ENCODE measurements at places on chromosomes 16 and 17. TPM values are rescaled to one million over a fixed set of nuclear protein-coding genes. Genes with fewer than 3 reads are reported as not detected.

- DNase-seq = no peak
These were observed 1.2 kb downstream of the CCDC137 start for GRCh38 chr17:81667754-81668153.

DNA sequence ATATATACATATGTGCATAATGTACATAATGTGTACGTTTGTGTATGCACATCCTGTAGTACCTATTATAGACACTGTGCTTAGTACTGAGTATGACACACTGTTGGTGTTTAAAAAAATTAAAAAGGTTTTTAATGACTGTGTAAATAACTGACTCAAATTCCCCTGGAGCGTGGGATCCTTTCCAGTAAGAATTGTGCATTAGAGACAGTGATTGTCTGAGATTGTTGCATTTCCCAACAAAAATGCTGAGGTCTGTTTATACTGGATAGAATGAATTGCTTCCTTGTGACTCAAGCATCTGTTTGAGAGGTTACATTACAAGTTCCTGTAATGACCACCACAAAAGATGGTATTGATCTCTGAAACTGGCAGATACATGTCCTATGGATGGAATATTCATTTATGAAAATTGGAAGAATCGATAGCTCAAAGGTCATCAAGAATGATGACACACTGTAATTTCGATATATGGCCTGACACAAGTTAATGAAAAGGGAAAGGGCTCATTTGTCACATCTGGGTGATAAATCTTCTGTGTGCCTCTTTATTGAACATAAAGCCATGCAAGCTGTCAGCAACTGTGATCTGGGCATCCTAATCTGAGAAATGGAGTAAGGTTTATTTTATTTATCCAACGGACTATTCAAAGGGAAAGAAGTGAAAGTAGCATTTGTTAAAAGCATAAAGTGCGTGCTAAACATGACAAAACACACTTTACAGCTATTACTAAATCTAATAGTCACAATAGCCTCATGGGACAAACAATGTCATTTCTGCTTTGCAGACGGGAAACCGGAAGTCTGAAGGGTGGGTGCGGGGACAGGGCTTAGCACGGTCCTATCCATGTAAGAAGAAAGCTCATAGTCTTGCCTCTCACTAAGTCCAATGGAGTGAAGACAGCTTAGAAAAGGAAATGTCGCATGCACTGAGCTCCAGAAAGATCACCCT is 228.8 kb downstream of the CDH11 start:
- DNase-seq = peak; percentile 89

DNA sequence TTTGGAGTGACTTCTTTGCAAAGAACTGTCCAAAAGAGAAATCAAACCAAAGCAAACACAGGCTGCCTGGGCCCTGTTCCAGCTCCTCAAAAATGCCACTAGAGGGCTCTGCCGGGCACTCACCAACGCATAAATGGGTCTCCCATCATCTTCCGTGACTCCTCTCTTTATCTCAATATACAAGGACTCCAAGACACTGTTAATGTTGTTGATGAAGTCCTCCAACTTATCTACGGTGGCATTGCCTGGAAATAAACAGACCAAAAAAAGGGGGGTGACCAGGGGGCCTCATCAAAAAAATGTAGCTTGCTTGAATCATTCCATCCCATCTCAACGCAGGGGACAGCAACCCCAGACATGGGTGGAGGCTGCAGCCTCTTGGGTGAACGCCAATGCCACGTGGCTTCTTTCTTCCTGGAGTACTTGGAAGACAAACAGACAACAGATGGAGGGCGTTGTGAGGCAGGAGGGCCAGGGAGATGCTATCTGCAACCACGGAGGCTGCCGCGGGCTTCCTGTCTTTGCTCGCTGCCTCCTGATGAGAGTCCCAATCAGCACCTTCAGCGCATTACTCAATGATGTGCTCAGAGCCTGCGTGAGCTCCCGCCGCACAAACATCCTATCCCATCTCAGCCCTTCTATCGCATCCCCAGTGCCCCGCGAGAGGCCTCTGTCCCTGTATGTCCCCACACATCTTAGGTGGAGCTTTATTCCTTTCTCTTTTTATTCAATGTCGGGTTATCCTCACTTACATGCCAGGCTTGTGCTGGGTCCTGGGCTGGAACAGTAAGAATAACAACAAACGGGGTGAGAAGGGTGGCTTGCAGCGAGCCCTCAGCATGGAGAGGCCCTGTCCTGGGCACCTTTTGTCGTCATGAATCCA is 32.0 kb downstream of the KDM8 start:
- peak; percentile 65 for DNase-seq

GRCh38 chr17:52376137-52376536 is 217.6 kb upstream of the CA10 start:
- no peak for DNase-seq

DNA sequence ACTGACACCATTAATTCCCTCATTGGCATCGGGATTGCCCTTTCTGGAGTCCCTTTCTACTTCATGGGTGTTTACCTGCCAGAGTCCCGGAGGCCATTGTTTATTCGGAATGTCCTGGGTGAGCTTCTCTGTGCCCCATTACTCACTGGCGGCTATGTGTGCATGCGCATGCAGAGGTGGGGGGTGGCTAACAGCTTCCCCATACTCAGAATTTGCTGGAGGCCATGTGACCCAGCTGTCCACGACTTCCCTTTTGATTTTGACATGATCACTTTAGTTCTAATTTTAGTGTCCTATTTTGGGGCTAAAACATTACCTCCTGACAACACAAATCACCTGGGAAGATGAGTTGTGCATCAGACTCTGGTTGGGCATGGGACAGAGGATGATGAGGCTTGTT is 14.1 kb downstream of the SLC7A6OS start:
- no peak for DNase-seq

- no peak for DNase-seq
These were observed 36.5 kb downstream of the FANCA start for GRCh38 chr16:89779909-89780305.

DNA sequence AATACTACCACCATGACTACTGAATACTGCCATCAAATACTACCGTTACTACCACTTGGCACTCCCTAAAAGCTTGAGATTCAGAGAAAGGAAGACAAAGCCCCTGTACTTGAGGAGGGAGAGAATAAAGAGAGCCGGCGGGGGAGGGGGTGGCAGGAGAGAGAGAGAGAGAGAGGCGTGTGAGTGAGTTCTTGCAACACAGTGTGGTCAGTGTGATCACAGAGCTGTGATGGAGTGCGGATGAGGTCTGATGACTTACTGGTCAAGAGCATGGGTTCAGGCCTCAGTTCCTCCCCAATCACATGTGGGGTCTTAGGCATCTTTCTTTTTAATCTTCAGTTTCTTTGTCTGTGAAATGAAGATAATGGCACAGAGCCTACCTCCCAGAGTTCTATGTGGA is 19.2 kb downstream of the PRKCB start:
- no peak for DNase-seq

DNA sequence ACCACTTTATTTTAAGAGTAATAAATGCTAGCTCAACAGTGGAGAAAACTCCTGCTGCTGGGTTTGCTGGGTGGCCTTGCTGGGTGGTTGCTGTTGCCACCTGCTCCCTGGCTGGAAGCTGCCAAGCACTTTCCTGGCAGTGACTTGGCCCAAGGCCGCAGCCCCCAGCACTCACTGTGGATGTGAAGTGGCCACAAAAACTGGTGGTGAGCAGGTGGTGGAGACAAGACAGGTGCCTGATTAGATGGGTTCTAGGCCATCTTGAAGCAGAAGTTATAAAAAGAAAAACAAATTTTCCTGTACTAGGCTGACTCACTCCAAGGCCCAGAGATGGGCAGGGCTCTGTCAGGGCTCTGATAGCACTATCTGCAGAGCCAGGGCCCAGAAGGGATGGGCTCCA is 224.7 kb upstream of the NLRP1 start:
- no peak for DNase-seq

- DNase-seq = no peak
These were observed 7.8 kb downstream of the MYO15B start for GRCh38 chr17:75595284-75595919.

DNA sequence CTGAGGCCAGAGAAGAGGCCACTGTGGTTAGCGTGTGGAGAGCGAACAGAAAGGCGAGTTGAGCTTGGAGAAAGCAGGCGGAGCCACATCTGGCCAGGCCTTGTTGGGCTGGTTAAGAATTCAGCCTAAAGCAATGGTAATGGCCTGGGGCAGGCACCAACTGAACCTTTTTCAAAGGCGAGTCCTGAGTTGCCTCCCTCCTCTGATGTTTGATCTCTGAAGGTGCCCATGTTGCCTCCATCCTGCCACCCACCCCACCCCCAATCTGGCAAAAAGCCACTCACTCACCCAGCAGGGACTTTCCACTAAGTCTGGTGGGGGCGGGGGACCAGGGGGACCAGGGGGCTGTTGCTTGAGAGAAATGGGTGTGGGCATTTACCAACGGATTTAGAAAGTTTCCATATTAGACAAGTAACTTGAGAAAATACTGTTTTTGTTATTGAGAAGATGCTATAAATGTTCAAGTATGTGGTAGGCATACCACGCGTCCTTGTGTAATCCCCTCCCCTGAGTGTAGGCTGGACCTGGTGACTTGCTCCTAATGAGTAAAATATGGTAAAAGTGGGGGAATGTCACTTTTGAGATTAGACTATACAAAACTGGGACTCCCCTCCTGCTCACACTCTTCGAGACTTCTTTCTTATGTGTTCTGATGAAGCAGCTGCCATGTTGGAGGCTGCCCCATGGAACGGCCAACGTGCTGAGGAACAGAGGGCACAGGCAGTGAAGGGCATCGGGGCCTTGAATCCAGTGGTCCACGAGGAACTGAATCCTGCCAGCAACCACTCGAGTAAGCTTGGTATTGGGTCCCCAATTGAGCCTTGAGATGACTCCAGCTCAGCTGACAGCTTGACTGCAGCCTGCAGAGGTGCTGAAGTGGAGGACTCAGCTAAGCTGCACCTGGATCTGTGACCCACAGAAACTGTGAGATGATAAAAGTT is 29.9 kb upstream of the TNS4 start:
- DNase-seq = no peak

DNA sequence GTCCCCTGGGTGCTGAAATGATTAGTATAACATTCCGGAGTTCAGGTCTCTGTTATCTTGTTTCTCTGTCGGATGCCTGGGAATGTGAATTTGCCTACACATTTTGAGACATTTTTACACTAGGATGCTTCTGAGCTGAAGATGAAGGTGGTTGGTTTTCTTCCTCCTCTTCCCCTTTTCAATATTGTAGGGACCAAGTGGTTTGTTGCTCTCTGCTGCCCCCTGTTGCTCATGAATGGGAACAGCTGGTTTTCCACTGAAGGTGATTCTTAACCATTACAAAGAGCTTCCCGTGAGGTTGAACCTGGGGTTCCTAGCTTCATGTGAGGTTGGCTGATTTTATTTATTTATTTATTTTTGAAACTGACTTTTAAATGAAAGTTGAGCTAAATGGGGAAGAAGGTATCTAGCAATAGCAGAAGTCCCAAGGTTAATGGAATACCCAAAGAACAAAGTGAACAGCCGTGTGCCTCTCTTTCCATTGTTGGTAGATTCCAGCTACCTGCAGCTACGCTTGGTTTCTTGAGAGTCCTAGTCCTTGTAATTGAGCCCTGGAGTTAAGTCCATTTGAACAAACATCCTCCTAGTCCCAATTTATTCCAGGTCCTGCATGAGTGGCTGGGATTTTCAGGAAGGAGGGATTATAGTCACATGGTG is 983.9 kb upstream of the EEF2KMT start:
- DNase-seq = no peak

DNA sequence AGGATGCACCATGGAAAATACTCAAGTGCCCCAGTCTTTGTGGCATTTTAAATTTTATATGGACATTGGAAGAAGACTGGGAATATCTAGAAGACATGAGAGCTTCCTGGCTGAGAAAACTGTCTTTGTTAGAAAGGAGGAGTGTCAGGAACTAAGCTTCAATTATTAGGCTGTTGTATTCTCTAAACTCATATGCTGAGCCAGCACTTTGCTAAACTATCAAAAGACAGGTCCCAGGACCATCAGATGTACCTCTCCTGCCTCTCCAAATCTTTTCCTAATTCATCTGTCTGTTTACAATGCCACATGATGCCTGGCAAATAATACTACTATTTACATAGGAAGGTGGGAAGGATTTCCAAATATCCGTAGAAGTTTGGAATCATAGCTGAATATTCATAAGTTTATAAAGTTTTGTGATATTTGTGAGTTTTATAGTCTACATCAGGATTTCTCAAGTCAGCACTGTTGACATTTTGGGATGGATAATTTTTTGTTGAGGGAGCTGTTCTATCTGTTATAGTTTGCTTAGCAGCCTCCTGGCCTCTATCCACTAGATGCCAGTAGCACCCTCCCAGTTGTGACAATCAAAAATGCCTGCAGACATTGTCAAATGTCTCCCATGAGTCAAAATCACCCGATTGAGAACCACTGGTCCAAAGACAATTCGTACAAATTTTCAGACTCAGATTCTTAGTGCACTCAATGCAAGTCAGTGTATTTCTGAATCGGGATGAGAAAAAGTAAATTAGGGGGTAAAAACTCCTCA is 61.2 kb upstream of the NETO2 start:
- no peak for DNase-seq

DNA sequence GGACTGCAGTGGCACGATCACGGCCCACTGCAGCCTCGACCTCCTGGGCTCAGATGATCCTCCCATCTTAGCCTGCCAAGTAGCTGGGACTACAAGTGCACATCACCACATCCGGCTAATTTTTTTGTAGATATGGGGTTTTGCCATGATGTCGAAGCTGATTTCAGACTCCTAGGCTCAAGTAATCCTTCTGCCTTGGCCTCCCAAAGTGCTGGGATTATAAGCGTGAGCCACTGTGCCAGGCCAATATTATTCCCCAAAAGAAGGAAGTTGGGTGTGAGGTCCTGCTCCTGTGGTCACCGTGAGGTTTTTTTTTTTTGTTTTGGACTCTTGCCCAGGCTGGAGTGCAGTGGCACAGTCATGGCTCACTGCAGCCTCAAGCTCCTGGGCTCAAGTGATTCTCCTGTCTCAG is 1.5 kb downstream of the AMZ2 start:
- no peak for DNase-seq

Gene ABCC3
- polyA plus RNA-seq = 56.4 TPM

Gene GINS2
- polyA plus RNA-seq = 5.8 TPM

Gene IGFALS
- not detected for polyA plus RNA-seq

Gene ITPRIPL2
- polyA plus RNA-seq = 15.8 TPM

Gene TAOK1
- 22.1 TPM for polyA plus RNA-seq

Gene SLC13A2
- not detected for polyA plus RNA-seq

Gene FMNL1
- 2.0 TPM for polyA plus RNA-seq

Measured in BJ (cell line).